ENCODE measurements at places on chromosomes 5 and 9.

DNA sequence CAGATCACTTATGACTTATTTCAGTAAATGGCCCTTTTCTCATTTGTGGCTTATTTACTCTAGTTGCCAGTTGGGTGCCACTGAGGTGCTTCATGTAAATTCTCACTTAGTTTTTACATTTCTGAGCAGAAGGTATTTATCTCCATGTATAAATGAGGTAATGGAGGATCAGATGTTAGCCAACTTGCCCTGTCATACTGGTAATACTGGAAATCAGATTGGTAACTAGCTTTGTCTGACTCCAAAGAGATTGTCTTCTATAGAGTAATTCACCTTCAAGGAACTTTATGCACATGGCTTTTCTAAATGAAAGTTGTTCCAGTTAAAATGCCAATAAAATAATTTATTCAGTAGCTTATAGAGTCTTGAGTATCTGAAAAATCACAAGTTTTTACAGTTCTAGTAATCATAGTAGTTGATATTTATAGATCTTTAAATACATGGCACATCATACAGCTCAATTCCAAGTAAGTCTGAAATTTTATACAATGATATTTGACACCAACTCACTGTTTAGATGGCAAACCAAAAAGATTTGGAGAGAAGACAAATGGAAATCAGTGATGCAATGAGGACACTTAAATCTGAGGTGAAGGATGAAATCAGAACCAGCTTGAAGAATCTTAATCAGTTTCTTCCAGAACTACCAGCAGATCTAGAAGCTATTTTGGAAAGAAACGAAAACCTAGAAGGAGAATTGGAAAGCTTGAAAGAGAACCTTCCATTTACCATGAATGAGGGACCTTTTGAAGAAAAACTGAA lies 28.8 kb downstream of the RAB14 start:
- no peak for DNase-seq

DNA sequence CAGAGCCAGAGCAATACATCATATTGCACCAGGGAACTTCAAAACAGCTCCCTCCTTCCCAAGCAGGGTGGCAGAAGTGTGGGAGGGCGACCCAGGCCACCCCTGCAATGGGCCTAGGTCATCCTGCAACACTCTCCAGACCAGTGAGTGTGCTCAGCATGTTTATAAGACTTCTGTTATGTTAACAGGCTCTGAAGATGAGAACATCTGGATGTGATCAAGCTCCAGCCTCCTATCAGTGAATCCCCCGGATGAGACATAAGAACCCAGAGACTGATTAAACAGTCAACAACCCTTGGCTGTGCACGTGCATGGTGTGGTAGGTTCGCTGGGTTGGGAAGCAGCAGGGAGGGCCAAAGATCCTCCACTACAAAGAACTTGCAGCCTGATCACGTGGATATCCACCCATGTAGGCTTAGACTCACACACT lies 63.3 kb downstream of the ABCA1 start:
- DNase-seq: no peak

- DNase-seq: no peak
Observed at GRCh38 chr5:96470785-96471184, 37.7 kb upstream of the PCSK1 start.

DNA sequence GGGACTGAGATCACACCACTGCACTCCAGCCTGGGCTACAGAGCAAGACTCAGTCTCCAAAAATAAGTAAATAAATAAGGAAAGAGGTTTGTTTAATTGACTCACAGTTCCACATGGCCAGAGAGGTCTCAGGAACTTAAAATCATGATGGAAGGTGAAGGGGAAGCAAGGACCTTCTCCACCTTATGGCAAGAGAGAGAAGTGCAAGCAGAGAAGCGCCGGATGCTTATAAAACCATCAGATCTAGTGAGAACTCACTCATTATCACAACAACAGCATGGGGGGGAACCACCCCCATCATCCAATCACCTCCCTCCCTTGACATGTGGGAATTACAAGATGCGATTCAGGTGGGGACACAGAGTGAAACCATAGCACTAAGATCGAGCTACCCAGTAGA lies 22.8 kb upstream of the RGMB start:
- DNase-seq: no peak

GRCh38 chr9:14532456-14533115 lies 160.6 kb downstream of the ZDHHC21 start:
- no peak for DNase-seq

GRCh38 chr9:110066929-110067716 lies 140.8 kb downstream of the C9orf152 start:
- no peak for DNase-seq

DNA sequence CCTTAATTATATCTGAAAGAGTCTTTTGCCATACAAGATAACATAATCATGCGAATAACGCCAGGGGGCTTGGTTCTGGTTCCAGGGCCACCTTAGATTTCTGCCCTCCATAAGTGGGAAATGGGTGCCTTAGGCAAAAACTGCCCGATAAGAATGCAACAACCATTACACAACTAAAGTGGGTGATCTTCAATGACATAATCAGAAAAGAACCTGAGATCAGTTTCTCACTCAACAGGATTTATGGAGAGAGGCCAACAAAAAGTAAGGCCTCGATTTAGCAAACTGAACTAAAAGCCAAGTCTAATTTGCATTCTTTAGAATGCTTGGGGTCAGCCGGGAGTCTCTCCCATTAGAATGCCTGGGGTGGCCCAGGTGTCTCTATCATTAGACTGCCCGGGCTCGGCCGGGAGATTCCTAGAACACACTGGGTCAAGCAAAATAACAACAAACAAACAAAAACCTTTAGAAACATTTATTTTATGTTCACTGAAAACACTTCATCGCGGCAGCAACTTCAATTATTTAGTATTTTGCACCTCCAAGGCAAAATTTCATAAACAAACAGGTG lies 194.8 kb downstream of the AUH start:
- no peak for DNase-seq

DNA sequence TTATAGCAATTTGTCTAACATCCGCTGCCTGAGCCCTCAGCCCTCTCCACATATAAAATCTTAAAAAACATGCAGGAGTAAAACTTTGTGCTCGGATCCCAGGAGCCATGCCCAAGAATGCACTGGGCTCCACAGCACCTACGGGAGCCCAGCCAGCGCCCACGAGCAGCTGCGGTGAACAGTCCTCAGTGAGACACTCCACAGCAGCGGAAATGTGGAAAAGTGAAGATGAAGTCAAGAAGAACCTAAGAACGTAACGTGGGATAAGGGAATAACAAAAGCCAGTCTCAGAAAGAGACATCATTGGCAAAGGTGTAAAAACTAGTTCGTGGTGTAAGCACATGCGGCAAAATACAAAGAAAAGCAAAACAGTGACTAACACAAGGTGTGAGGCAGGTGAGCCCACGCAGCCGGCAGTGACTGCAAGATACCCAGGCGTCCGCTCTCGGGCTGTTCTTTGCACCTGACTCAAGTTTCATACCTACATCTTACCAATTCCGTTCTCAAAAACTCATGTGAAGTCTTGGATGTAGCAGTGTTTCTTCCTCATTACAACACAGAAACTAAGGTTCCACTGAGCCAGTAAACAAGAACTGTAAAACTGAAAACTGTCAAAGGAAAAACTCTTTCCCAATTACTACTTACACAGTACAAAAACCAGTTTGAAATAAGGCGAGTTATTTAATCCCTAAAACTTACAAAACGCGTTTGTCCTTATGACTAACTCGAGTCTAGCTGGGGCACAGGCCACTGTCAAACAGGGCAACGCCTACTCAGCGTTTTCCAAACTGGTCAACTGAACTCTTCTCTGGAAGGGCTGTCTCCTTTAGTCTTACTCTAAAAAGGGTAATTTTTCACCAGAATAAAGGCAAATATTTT lies 1.7 kb downstream of the CAMSAP1 start:
- peak; percentile 53 for DNase-seq

DNA sequence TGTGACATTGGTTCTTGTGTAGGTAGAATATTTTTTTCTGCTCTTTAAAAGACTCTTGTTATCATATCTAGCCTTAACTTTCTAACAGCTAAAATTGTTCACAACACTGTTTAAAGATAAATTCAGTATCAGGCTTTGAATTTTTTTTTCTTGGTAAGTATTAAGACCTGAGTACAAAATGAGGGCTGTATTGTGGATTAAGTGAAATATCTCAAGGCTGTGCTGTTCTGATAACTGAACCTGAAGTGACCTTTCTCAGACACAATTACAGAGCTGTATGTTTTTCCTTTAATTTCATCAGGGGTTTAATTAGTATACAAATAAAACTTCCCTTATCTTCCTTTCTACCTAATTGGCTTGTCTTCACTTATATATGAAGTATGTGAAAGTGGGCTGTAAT lies 290.5 kb downstream of the CCDC171 start:
- no peak for DNase-seq

DNA sequence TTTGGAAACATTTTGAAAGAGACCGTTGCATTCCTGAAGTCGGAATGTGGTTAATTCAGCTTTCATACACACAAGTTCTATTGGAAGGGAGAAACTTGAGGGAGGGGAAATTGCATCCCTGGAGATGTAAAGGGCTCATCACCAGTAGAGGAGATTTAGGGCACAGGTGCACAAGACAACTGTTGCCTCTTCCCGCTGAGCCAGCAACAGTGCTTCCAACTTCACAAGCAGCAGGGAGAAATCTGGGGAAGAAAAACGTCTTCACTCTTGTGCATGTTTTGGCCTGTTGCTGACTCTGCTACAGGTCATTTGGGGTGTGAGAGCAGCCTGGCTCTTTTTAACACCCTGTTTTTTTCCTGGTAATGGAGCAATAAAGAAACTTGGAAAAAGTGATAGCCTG lies 277.9 kb downstream of the GAS1 start:
- DNase-seq: no peak

DNA sequence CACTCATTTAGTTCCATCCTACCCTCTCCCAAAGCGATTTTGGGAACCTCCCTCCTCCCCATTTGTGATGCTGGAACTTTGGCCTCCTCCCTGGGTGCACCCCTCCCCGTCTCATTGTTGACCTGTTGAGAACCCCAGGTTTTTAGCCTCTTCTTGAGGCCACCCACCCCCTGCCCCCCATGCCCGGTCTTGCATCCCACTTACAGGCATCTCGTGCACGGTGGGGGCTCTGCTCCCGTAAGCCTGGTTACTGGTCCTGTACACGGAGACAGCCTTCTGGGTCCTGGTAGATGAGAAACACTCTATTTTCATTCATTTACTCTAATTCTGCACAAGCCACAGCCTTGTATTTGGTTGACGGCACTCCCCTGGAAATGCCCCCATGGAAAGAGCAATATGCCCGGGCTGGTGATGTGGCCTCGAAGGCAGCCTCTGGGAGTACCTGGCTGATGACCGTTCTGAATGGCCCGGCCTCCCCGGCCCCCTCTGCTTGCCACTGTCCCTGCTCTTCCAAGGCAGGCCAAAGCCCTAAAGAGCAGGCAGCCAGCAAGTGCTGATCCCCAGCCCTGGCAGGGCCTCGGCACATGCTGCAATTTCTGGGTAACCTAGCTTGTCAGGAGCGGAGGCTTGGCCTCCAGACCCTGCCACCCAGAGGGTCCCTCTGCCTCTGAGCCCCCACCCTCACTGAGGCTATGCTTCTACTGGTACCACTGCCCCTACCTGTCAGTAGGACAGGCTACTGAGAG lies 1.9 kb upstream of the MRPS2 start:
- no peak for DNase-seq

- no peak for DNase-seq
Observed at GRCh38 chr5:133370904-133371303, 241.4 kb downstream of the FSTL4 start.

DNA sequence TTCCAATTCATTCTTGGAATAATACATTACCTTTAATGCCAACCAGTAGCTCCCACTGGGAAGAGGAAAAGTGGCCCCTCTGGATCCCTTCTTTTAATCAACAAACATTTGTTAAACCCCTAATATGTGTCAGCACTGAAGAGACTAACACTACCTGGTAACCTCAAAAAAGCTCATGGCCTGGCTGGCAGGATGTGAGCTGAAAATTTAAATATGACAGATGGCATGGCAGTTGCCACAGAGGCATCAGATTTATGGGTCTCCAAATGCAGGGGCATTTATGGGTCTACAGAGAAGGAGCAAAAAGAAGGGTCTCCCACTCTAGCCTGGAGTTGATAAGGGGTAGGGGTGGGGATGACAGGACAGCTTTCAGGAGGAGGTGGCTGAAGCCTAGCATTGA lies 12.5 kb downstream of the DNAH5 start:
- DNase-seq: no peak
